ENCODE measurements at places on chromosomes 4 and X.

DNA sequence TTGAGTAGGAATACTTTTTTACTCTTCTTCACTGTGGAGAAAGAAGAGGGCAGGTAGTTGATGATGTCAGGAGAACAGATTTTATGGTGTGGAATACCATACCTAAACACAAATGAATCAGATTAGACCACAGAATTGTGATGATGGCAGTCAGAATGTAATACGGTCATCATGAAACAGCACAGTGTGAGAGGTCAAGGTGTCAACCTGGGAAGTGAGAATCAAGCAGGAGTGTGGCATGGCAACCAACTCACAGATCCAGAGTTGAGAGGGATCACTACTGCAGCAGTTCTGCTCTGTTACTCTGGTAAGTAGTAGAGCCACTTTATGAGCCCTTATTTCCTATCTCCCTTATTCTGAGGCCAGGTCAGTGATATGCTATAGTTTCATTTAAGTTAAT is 27.7 kb downstream of the METTL14 start:
- no peak for DNase-seq

- DNase-seq, result no peak
These were observed 105.8 kb downstream of the CXCL13 start for GRCh38 chr4:77711469-77711868.

DNA sequence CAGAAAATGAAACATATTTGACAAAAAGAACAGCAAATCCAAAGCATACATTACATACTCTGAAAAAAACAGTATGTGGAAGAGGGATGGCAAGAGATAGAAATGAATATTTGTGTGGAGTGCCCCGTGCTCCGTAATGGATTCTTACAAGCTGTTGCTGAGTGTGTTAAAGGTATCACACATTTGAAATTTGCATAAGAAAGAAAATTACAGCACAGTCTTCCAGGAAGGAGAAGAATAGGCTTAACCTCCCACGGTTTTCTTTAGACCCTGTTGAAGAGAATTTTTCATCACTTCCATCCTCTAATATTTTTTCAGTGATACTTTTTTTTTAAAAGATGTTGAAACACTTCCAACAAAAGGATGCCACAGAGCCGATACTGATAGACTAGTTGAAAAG is 1489.4 kb downstream of the RAPGEF2 start:
- DNase-seq, result no peak

GRCh38 chr4:136985683-136986082 is 546.6 kb downstream of the PCDH18 start:
- DNase-seq, result no peak

- no peak for DNase-seq
These were observed 903.8 kb downstream of the STIM2 start for GRCh38 chr4:27764526-27764837.

GRCh38 chrX:133188631-133189030 is 29.5 kb downstream of the TFDP3 start:
- DNase-seq, result no peak

- DNase-seq, result no peak
These were observed 13.3 kb downstream of the SGMS2 start for GRCh38 chr4:107837776-107838618.

Data from CD4-positive, alpha-beta T cell treated with Interleukin-1 beta for 1 hour (primary cell).